Activated T-helper 2 cell treated with anti-CD3 and anti-CD28 coated beads, Interferon-gamma antibody, Interleukin-2, Interleukin-4, amounts not matched to agents 10 μg/mL and 5 μg/mL and 100 μg/mL, durations not matched to agents 14 hours and 24 hours and 36 hours (primary cell): ENCODE measurements at places on chromosomes 1 and 21. TPM values are rescaled to one million over a fixed set of nuclear protein-coding genes. Genes with fewer than 3 reads are reported as not detected.

DNA sequence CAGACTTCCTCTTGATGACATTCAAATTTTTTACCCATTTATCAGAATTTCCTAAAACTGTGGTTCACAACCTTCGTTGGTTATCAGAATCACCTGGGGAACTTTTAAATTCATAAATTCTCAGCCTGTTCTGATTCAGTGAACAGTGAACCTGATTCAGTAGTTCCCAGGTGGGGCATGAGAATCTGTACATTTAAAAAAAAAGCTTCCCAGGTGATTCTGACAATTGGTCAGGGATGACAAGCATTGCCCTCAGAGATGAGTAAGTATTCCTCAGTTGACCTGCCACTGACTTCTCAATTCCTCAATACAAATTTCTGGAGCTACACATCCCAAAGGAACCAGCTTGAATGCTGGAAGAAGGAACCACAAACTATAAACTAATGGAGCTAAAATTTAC is 23.5 kb upstream of the CR2 start:
- DNase-seq, result no peak

DNA sequence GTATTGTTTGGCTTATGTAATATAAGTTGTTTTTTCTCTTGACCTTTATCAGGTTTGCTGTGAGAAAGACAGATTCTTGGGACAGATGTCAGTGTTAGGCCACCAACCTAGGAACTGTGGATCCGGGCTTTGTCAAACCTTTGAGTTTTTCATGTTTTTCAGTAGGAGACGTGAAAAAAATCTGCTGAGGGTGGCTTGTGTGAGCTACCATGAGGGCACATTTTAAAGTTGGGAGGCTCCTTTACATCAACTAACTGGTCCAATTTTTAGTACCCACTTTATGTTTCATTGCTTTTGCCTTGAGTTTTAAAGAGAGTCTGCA is 801 bp downstream of the RPS6KC1 start:
- no peak for DNase-seq

DNA sequence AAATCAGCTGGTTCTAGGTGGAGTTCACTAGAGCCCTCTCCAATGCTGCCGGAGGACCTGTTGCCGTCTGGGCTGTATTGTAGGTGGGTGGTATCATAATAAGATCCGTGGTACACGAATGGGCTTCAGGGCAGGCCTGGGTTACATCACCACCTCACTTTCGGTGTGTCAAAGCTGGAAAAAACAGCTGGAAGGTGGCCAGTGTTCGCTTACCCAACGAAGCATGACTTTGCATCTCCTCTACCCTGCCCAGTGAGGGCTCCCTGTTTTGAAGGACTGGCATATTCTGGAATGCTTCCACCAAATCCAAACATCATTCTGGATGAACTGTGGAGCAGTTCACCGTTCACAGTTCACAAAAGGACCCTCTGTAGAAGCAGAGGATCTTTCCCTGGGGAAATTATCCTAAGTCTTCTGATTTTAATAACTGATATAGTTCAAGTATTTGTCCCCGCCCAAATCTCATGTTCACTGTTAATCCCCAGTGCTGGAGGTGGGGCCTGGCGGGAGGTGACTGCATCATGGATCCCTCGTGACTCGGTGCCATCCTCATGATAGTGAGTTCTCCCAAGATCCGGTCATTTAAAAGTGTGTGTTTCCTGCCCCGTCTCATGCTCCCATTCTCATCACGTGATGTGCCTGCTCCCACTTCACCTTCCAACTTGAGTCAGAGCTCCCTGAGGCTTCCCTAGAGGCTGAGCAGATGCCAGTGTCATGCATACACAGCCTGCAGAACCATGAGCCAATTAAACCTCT is 429.0 kb downstream of the KIF26B start:
- no peak for DNase-seq

Gene FLAD1
- total RNA-seq, result 54.9 and 60.2 TPM in 2 replicates

Gene TRNP1
- total RNA-seq, result 0.85 and 0.89 TPM in 2 replicates

DNA sequence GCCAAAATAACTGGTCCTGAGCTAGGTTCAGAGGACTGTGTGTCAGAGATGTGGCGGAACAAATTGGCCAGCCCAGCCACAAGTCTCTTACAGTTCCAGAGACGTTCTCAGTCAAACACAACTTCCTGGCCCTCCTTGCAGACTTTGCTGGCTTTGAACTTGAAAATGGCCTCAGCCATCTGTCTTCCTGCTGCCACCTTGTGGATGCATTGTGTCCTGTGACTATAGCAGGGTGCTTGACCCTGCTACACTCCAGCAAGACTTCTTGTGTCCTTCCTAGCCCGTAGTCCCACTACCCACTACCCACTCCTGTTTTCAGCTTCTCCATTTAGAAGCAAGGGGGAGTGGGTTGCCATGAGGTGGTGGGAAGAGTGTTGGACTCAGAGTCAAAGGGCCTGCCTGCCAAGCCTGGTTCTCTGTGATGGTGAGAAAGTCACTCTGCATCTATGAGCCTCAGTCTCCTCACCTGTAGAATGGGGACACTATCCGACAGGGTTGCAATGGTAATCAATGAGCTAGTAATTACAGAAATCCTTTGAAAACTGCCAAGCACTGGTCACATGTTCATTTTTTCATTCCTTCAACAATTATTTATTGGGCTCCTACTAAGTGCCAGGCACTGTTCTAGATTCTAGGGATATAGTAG is 109.9 kb downstream of the IGSF21 start:
- no peak for DNase-seq

Gene MPL
- not detected in 2 replicates for total RNA-seq
